Activated CD4-positive, alpha-beta T cell treated with anti-CD3 and anti-CD28 coated beads, Interleukin-2, amount 10 ng/mL, durations not matched to agents 7 days and 5 days (primary cell): ENCODE measurements at places on chromosomes 2 and 18. TPM values are rescaled to one million over a fixed set of nuclear protein-coding genes. Genes with fewer than 3 reads are reported as not detected.

DNA sequence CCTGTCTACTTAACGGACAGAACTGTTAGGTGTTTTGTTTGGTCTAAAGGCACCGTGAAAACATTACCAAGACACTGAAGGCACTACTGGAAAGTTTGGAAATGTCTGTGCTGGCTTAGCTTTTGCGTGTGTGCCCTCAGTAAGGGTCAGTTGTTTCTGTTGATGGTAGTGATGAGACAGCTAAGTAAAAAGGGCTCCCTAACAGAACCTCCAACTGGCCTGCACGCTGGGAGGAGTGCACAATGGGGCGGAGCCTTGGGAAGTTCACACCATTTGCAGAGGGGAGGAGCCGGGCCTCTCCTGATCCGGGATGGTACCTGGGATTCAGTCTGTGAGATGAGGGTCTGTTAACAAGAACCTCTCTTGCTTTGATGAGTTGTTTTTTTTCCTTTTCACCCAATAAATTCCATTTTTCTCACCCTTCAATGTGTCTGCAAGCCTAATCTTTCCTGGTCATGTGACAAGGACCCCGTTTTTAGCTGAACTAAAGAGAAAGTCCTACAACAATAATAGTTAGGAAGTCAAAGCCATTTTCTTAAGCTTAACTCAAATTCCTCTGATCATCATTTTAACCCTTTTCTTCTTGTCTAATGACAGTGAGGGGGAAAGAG, 368.7 kb downstream of the PARD3B start:
- no peak for DNase-seq

DNA sequence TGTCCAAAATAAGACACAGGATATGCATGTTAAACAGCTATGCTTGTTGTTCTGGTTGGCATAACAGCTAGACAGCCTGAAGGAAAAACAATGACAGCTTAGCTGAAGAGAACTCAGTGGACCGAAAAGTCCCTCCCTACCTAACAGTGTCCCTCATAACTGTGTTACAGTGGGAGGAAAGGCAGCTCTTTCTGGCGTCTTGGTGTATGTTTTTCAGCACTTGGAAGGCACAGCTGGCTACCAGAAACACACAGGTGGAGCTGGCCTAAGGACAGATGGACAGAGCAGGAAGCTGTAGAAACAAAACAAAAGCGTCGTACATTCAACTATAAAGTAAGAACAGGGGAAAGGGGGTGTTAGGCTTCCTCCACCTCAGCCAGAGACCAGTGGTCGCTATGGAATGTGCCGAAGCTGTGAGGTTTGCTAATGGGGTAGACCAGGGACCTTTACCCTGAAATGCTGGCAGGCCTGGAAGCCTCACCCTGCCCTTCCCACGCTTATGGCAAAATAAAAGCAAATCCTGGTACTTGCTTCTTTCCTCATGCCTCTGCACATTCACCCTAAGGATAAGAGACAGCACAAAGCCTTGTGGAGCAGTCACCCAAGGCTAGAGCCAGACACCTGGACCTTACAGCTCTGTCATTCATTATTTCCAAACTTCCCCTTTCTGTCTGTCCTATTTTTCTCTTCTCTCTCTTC, 103.5 kb upstream of the TRIB2 start:
- DNase-seq, result no peak

GRCh38 chr2:189580658-189581353, at the start of gene SLC40A1:
Gene SLC40A1, minus strand, starts transcription at chr2:189580786. Its CDS starts 326 bp downstream, at chr2:189580460.
- DNase-seq, result peak; percentile 56

- DNase-seq, result no peak
Observed at GRCh38 chr2:45821558-45822271, 170.2 kb downstream of the PRKCE start.

DNA sequence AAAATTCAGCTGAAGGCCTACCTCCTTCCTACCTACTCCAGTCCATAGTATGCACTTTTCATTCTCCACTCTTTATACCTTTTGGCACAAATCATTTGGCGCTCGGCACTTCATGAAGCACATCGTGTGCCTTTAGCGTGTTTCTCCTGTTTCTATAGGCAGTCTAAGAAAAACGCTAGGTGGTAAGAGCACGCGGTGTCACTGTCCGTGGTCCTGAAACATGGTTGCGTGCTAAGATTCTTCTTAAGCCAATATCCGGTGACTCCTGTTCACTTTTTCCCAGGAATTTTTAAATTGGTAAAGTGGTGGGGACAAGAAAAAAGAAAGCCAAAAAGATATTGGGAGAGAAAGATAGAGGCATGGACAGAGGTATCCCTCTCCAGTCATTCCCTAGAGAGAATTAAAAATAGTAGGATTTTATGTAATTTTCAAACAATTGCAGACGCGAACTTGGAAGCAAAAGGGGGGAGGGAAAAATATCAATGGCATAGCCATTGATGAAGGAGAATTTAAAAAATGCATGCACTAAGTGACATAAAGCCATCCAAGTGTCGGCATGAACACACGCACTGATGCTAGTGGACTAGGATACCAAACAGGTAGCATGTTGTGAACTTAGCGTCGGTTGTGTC, 1.4 kb upstream of the CTNNA2 start:
- DNase-seq, result peak; percentile 24

DNA sequence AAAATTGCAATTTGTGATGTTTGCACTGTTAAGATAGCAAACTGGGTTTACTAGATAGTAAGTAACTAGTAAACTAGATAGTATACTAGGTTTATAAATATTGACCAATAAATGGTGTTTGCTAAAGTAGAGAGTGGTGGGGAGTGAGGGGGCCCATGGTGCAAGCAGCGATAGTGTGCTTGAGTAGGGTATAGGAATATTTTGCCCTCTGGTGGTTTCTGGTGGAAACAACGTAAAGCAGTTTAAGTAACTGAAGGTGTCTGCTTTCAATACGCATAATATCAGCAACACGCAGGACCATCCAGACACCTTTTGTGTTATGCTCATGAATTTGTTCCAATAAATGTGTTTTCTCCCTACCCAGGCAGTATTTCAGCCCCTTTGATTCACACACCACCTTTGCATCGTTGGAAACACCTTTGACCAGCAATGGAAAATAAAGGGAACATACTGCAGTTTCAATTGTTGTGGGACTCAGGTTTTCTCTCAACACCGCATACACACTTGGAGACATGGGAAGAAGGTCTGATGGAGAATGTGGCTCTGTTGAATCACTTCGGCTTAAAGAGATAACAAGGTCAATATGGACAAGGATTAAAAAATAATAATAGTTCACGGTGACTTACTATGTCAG, 16.7 kb upstream of the STAT1 start:
- peak; percentile 73 for DNase-seq

GRCh38 chr2:69095305-69095704, 82.3 kb downstream of the ANTXR1 start:
- no peak for DNase-seq

GRCh38 chr2:71901466-71901865, 246.2 kb downstream of the CYP26B1 start:
- no peak for DNase-seq

- DNase-seq, result no peak
Observed at GRCh38 chr2:218313356-218313755, 21.1 kb upstream of the TMBIM1 start.

DNA sequence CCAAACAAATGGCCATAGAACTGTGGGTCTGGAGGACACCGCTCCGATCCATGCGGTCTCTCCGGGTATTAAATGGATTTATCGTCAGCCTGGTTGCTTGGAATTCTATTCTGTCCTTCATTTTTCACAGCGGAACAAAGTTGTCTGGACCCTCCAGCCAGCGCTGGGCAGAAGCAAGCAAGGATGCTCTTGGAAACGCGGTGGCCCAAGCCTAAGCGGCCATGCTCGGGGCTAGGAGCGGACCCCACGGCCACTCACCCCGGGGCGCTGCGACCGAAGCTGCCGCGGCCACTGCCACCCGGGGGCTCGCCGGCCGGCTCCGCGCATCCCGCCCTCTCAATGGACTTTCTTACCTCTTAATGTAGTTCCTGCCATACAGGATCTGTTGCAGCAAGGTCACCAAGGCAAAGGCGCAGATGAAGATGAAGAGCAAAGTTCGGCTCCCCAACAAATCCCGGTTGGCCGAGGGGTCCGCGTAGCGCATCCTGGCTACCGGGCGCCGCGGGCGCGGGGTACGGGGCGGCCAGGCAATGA, 761 bp downstream of the ST8SIA5 start:
- DNase-seq, result no peak

GRCh38 chr18:44507729-44508325, 172.9 kb upstream of the SETBP1 start:
- DNase-seq, result peak; percentile 28

Gene ITPRIPL1
- 39.2 TPM for total RNA-seq

Gene TMEFF2
- total RNA-seq, result not detected

Gene MRPS5
- 71.7 TPM for total RNA-seq

Gene HS1BP3
- total RNA-seq, result 14.4 TPM

Gene CRYGD
- not detected for total RNA-seq

Gene FLACC1
- 2.5 TPM for total RNA-seq
